Activated B cell treated with CpG ODN at 0.5 μM for 24 hours (primary cell): ENCODE measurements at places on chromosomes 5 and 9. TPM values are rescaled to one million over a fixed set of nuclear protein-coding genes. Genes with fewer than 3 reads are reported as not detected.

Gene LCN1
- not detected in 2 replicates for total RNA-seq

Gene FCN2
- total RNA-seq, result not detected in 2 replicates

Gene CAMK2A
- total RNA-seq, result not detected in 2 replicates

Gene KLHL3
- total RNA-seq, result 5.3 and 5.9 TPM in 2 replicates

Gene CCDC127
- total RNA-seq, result 5.7 and 6.4 TPM in 2 replicates

Gene IL4
- not detected in 2 replicates for total RNA-seq

Gene CANX
- 318 and 332 TPM in 2 replicates for total RNA-seq

Gene C5orf52
- total RNA-seq, result not detected in 2 replicates

Gene EFNA5
- total RNA-seq, result not detected in 2 replicates

Gene AK8
- total RNA-seq, result 0.93 and 1.0 TPM in 2 replicates

Gene IFNA13
- not detected in 2 replicates for total RNA-seq

Gene DUSP1
- 15.0 and 21.2 TPM in 2 replicates for total RNA-seq

Gene ALDH7A1
- total RNA-seq, result 0.95 and 1.8 TPM in 2 replicates

Gene STRBP
- total RNA-seq, result 124 and 127 TPM in 2 replicates

Gene C1QTNF3
- total RNA-seq, result 4.9 and 7.7 TPM in 2 replicates

Gene TMEM174
- total RNA-seq, result not detected in 2 replicates

Gene PTGS1
- total RNA-seq, result 8.9 and 9.4 TPM in 2 replicates

Gene PCDHGB2
- 2.2 and 2.6 TPM in 2 replicates for total RNA-seq

Gene TLR4
- 2.0 and 2.2 TPM in 2 replicates for total RNA-seq

Gene ADGRD2
- total RNA-seq, result not detected in 2 replicates

Gene NAIF1
- total RNA-seq, result 10.4 and 11.1 TPM in 2 replicates

Gene ENTREP1
- total RNA-seq, result not detected in 2 replicates

Gene MAMDC4
- 5.2 and 6.1 TPM in 2 replicates for total RNA-seq

Gene MFAP3
- 18.4 and 20.8 TPM in 2 replicates for total RNA-seq

Gene FREM1
- total RNA-seq, result not detected in 2 replicates

Gene SPATA31E1
- not detected in 2 replicates for total RNA-seq

Gene MEGF9
- 8.5 and 9.0 TPM in 2 replicates for total RNA-seq

Gene BRD9
- total RNA-seq, result 53.0 and 67.8 TPM in 2 replicates

Gene LPAR1
- not detected in 2 replicates for total RNA-seq

Gene CTNND2
- not detected in 2 replicates for total RNA-seq

Gene SPATA31C1
- total RNA-seq, result not detected in 2 replicates

Gene TMEM252
- total RNA-seq, result not detected in 2 replicates

Gene NELFB
- 56.1 and 58.2 TPM in 2 replicates for total RNA-seq
